ENCODE measurements at places on chromosomes 4 and X. TPM values are rescaled to one million over a fixed set of nuclear protein-coding genes. Genes with fewer than 3 reads are reported as not detected.

Gene MAGEB3
- not detected for polyA plus RNA-seq

- no peak for DNase-seq
These were observed 69.9 kb upstream of the WDR1 start for GRCh38 chr4:10186228-10187214.

Gene ADGRG4
- polyA plus RNA-seq = not detected

- no peak for DNase-seq
These were observed 79.2 kb upstream of the BOD1L1 start for GRCh38 chr4:13706716-13707115.

- DNase-seq = no peak
These were observed 727.4 kb downstream of the FAM133A start for GRCh38 chrX:94401426-94401825.
